ENCODE measurements at places on chromosomes 11 and 22.
A peak's percentile ranks its signal among the peaks of the same experiment; 100 is the strongest.

GRCh38 chr22:32853662-32854061 lies 52.2 kb downstream of the TIMP3 start:
- DNase-seq = no peak

DNA sequence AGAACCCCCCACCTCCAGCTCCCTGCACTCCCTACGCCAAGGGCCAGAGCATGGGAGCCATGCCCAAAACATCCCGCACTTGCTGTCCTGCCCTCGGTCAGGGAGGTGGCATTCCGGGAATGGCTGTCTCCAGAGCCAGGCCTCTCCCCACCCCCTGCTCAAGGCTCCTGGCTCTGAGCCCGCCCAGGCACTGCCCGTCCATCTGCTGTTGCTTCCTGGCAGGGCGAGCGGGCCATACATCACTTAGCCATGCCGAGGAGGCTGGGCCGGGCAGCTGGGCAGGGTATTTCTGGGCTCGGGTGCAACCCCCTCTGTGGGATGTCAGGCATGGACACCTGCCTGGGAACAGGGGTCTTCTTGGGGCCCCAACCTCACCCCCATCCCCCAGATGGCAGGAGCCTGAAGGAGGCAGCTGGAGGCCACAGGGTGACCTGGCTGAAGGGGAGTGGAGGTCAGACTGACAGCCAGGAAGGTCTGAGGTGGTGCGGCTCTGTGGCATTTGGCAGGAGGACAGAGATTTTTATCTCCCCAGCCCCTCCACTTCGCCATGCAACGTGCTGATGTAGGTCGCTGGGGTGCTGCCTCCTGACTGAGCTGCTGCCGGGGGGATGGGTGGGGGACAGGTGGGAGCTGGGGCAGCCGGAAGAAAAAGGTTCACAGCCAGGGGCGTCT lies 8.7 kb upstream of the CABP7 start:
- no peak for DNase-seq

GRCh38 chr11:59195586-59195985 lies 17.1 kb downstream of the MPEG1 start:
- DNase-seq = no peak

- no peak for DNase-seq
These were observed 14.7 kb downstream of the MPEG1 start for GRCh38 chr11:59197991-59198390.

- no peak for DNase-seq
These were observed 82.2 kb downstream of the TEAD1 start for GRCh38 chr11:12756454-12756806.

DNA sequence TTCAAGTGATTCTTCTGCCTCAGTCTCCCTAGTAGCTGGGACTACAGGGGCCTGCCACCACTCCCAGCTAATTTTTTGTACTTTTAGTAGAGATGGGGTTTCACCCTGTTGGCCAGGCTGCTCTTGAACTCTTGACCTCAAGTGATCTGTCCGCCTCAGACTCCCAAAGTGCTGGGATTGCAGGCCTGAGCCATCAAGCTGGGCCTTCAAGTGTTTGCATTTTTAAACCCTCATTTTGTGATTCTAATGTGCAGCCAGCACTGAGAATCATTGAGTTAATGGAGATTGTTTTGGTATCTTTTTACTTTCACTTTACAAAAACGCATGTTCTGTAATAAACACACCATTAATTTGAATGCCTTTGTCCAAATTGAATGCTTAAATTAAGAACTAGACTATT lies 3.4 kb downstream of the TYR start:
- DNase-seq = no peak

DNA sequence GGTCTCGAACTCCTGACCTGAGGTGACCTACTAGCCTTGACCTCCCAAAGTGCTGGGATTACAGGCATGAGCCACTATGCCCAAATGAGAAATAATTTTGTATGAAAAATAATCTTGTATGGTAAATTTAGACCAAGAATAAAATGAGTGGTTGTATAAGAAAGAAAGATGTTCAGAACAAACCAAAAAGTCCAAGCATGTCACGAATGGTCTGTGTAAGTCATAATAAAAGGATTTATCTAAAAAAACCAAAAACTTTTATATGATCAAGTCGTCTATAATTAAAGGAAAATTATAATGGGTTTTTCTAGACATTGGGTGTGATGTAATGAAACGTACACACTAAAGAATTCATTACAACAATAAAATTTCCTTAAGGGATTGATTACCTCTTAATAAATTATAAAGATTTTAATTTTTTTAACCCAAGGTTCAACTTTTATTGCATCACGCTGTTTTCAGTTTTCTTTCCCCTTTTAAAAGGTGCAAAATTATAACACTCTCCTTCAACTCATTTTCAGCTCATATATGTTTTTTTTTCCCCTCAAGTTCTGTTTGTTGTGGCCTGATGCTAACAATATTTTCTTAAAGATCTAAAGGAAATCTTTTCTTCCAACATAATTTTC lies 8.9 kb upstream of the AQP11 start:
- no peak for DNase-seq

- DNase-seq = no peak
These were observed 99.1 kb upstream of the TIMP3 start for GRCh38 chr22:32702421-32702820.

GRCh38 chr22:25045159-25045558 lies 92.6 kb downstream of the KIAA1671 start:
- DNase-seq = no peak

DNA sequence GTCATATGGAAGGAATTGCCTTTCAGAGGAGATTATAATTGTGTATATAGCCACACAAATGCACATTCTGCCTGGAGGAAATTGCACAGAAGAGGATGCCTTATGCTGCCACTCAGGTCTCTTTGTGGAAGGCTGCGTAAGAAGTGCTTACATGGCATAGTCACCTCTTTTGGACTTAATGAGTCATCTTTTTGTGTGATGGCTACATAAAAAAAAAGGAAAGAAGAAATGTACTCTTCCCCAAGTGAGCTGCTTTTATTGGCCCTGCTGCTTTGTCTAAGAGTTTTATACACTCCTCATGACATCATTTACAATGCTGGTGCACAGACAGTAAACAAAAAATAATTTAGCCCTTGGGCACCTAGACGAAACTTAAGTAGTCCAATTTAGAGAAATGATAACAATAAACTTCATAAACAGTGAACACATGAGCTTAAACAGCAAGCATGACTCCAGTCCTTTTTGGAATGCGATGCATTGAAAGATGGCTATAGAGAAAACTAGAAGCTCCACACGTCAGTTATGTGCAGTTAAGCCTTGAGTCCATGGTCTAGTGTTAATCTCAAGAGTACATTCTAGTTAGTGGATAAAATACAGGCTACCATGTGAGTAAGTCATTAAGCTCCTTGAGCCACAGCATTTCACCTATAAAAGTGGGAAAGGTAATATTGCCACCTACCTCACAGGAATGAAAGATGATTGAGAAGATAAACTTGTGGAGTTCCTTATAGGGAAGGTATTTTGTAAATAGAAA lies 12.0 kb downstream of the CSTPP1 start:
- DNase-seq = no peak

DNA sequence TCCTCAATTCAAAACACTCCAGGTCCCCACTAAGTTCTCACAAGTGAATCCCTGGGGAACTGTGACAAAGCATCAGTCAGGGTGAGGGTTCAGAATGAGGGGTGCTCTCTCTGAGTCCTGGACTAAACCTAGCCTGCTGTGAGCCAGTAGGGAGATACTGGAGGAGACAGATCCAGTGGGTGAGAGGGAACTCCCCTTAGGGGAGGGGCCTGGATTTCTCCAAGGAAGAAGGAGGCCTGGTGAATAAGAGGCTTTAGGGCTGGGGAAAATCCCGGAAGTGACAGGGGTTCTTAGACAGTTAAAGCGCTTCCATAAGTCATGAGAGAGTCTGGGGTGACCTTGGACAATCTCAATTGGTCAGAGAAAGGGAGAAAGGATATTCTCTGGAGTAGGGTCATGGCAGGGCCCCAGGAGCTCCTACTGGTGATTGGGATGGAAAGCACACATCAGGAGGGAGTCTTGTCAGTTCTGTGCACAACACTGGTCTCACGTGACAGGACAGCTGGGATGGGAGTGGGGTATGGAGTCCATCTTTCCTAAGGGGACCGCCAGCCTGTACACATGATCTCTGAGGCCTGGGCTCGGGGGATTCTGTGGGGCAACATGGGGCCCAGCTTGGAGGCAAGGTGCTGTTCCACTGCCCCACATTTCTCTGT lies 1.5 kb downstream of the TBC1D10A start:
- no peak for DNase-seq

DNA sequence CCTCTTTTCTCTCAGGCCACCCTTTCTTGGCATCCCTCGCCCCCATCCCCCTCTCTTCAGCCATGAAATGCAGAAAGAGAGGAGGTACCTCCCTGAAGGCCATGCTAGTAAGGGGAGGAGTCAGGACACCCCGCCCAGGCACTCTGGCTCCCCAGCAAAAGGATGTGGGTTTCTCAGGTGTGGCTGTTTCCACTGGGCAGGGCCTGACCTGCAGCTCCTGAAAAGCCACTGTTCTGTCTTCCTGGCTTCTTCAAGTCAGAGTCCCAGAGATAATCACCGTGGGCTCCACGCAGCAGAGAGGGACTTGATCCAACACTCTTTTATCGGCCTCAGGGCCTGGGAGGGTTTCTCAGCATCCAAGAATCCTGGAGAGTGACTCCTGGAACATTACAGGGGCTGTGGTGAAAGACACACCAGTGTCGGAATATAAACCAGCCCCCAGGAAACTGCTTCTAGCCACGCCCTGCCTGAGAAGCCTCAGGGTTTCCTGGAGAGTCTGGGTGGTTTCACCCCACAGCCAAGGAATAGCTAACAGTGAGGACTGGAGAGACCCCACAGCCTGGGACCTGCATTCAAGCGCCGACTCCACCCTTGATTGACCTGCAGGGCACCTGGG lies 45.7 kb upstream of the TSPAN18 start:
- DNase-seq = peak; percentile 28

DNA sequence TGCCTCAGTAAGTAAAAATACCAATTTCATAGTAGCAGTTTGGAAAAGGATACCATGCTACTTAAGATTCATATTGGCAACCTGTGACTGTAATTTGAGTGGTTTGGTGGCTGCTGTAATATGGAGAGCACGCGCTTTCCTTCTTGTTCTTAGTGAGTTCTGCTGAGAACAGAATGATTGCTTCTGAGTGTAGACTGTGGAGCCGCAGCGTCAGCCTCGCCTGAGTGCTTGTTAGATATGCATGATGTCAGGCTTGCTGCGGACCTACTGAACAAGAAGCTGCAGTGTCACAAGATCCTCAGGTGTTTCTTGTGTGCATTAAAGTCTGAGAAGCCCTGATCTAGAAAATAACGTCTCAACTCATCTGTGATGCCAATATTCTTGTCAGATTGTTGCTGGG lies 143.2 kb downstream of the ARHGAP42 start:
- no peak for DNase-seq

GRCh38 chr11:132093536-132094259 lies 723.3 kb downstream of the NTM start:
- no peak for DNase-seq
